ENCODE measurements at places on chromosomes 1 and 21.

DNA sequence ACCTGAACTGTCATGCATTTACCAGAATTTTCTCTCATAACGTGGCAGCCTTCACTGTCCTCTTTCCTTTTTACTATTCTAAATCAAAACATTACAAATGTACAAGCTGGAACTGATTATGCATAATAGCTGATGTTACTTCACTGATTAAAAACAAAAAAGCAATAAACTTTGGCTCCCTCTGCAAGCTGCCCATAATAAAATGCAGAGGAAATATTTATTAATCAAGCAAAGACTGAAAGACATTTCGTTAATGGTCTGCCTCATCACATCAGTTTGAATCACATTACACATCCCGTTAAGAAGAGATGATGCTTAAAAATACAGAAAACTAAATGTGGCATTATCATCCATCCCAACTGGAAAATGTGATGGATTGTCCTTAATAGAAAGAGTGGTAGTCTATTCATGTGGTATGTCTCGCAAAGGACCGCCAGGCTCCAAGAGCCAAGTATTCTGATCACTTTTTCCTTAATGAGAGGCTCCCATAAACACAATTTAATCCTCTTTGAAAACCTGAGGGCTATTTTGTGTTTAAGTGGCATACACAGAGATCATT is 225.3 kb downstream of the RGS7 start:
- DNase-seq, result no peak

DNA sequence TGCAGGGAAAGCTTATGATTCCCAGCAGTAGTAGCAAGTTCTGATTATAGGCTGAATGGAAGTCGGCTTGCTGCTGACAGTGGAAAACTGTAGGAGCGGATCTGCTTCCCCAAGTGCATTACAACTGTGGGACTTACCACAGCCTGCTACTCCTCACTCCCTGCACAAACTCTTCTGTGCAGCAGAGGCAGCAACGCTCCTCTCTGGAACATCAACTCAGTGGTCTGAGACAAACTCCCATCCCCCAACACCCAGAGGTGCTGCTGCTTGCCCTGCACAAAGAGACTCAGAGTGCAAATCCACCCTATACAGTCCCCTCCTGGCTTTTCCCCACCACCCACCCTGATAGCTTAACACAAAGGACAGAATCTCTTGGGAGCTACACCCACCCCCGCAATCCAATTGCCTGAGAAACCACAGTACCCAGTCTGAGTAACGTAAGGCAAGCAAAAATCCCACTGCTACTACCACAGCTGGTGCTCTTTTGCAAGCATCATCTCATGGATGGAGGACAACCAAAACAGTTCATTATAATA is 1455.2 kb downstream of the AMY1C start:
- no peak for DNase-seq

DNA sequence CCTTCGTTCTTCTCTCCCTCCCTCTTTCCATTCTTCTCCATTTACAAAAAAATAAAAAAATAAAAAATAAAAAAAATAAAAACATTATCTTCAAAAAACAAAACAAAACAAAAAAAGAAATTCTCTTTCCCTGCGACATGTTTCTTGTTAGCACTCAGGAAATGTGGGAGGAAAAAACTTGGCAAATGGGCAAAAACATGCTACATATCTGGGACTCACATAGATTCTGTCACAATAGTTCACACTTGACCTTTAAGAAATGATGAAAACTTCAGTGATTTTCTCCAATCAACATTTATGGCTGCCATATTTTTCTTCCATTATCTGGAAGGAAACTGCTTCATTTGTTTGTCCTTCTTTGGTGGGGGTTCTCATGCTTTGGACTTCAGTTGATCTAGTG is 109.3 kb downstream of the PRKAB2 start:
- no peak for DNase-seq

GRCh38 chr1:243991650-243992049 is 59.4 kb upstream of the ZBTB18 start:
- DNase-seq, result peak; percentile 3

GRCh38 chr1:41627491-41628280 is 143.2 kb upstream of the EDN2 start:
- DNase-seq, result no peak

DNA sequence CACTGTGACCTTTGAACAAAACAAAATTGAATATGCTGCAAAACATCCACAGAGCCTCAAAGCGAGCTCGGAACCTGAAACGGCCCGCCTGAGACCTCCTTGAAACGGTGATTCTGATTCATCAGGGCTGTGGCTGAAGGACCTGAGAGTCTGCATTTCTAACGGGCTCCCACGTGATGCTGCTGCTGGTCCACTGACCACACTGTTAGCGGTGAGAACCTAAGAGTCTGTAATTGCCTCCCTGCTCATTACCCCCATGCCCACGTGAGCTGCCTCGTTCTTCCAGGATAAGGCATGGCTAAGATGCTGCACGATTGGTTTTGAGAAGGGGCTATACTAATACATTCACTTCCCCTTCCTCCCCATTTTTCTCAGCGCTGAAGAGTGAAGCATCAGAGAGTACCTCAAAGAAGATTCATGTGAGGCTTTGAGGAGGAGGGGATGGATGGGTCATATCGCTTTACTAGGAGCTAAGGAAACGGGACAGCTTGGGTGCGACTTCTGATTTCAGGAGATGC is 9.7 kb downstream of the TLR5 start:
- DNase-seq, result no peak

- DNase-seq, result peak; percentile 74
Measured at GRCh38 chr1:57279909-57280666, 143.8 kb downstream of the DAB1 start.

DNA sequence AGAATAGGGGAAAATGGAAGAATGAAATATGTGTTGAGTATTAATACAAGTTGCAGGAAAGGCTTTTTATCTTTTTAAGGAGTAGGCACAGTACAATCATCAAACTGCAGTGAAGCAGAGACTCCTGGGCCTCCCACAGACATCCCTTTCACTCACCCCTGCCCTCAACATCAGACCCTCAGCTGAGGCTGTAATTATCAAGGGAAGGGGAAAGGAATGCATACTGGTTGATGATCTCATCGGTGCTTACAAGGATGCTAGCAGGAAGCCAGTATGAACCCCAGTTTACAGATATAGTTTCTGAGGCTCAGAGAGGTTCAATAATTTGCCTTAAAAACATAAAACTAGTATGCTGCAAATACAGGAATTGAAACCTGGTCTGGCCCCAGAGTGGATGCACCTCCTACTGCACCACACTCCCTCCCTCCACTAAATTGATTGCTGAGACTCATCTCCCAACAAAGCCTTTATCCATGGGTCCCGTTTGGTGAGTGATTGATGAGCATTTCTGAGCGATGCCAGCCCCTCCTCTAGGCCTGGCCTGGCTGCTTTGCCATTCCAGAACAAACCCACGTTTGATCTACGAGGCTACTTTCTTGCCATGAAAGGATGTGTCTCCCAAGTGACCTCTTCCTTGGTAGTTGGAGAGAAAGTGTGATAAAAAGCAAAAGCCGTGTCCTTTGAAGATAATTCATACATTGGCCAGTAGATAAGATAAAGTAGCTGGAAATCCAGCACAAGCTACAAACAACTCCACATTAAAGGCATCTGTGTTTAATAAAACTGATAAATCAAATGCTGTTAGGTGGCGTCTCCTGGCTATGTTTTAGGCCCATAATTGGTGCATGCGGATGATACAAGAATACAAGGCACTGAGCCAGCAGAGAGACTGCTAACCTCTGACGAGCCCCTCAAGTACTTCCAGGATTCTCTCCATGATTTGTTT is 233.9 kb upstream of the CAMK1G start:
- peak; percentile 31 for DNase-seq

Measured in NCI-H510A treated with DMSO at 0.1 percent for 48 hours (cell line).